Aortic smooth muscle cell (primary cell): ENCODE measurements at places on chromosomes 1 and 21. TPM values are rescaled to one million over a fixed set of nuclear protein-coding genes. Genes with fewer than 3 reads are reported as not detected.

PPM1J gene
- total RNA-seq, result 0.50 and 0.53 TPM in 2 replicates

TNFRSF25 gene
- total RNA-seq, result 5.4 and 7.5 TPM in 2 replicates

E2F2 gene
- 0.93 and 2.1 TPM in 2 replicates for total RNA-seq

LIN9 gene
- total RNA-seq, result 2.9 and 3.7 TPM in 2 replicates

SERTAD4 gene
- 3.4 and 5.9 TPM in 2 replicates for total RNA-seq

LDLRAD2 gene
- not detected in 2 replicates for total RNA-seq

C2CD4D gene
- total RNA-seq, result not detected in 2 replicates

ZNF697 gene
- total RNA-seq, result 5.6 and 9.5 TPM in 2 replicates

GIPC2 gene
- total RNA-seq, result 0.62 and 0.92 TPM in 2 replicates

MCOLN3 gene
- total RNA-seq, result 3.4 and 5.3 TPM in 2 replicates

PCSK9 gene
- total RNA-seq, result 0.25 and 0.40 TPM in 2 replicates

MTX1 gene
- total RNA-seq, result 31.0 and 33.8 TPM in 2 replicates

PLD5 gene
- total RNA-seq, result not detected in 2 replicates

SH2D1B gene
- not detected in 2 replicates for total RNA-seq

C1orf122 gene
- total RNA-seq, result 23.1 and 26.7 TPM in 2 replicates

EFCAB7 gene
- 7.6 and 8.7 TPM in 2 replicates for total RNA-seq
